ENCODE measurements at places on chromosomes 6 and 20.

DNA sequence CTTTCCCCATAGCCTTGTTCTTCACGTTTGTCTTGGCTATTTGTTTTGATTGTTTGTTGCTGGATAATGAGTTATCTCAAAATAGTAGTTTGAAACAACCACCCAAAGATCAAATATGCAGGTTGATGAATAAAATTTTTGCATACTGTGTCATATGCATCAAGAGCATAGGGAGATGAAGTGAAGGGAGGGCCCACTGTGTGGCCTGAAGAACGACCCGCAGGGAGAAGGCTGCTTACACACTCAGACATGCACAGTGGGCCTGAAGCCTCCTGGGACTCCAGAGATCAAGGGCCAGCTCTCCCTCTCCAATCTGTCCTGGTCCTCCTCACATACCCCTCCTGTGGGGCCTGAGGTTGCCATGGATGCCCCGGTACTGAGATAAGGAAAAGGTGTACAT, 16.2 kb upstream of the TREM2 start:
- no peak for DNase-seq

DNA sequence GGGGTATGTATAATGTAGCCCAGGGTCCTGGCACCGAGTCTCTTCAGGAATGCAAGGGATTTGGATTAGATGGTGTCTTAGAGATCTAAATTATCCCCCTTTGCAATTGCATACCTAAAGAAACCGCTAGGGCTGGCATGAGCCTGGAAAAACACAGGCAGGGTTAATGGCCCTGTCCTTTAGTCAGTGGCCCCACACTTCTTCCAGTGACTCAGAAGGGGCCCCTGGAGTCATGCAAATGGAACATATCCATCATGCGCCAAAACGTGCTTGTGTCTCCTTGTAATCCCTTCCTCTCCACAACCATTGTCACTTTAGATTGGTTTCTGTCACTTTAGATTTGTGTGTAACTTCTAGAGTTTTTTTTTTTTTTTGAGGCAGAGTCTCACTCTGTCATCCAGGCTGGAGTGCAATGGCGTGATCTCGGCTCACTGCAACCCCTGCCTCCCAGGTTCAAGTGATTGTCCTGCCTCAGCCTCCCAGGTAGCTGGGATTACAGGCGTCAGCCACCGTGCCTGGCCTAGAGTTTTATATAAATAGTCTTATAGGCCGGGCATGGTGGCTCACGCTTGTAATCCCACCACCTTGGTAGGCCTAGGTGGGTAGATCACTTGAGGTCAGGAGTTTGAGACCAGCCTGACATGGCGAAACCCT, 8.7 kb upstream of the MYBL2 start:
- DNase-seq, result no peak

DNA sequence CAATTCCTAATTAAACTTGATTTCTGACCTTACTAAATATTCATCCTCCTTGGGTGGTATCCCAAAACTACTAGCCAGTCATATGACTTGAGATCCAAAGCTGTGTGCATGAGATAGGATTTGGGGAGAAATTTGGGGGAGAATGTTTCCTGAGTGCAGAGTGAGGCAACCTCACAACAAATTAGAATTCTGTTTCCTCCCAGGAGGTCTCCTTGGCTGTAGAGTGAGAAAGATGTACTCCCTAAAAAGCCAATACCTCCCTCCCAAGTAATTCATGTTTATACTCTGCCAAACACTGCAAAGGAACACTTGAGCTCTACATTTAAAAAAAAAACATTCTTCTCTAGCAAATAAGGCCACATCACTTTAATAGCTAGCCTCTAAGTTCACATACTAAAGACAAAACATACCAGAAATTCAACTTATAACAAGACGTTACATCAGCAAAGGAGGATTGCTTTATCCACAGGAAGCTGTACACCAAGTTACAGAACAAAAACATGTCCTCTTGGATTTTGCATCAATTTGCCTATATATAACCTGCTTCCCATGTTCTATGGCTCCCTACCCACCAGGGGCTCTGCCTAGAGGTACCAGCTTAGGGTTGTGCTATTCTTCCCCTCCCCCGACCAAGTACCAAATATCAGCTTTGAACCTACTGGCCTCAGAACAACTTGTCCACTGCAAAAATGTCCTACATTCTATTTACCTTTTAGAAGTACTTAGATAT, 15.4 kb upstream of the TMEM30A start:
- DNase-seq, result no peak

DNA sequence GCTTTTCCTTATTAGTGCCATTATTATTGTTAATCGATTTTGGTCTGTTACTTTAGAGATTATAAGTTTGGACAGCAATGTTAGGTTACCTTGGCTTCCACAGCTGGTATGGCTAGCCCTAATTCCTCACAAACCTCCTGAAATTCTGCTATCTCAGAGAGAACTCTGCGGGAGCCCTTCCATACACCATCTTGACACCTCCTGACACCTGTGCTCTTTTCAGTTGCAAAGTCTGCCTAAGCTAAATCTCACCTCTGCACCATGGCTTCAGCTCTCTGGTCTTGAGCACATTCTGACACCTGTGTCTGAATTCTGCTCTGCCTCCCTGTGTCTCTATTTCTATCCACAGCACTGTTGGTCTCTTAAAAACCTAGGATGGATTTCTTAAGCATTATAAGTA, 106.5 kb downstream of the DCDC2 start:
- DNase-seq, result no peak

- DNase-seq, result no peak
Measured at GRCh38 chr6:140181876-140182275, 807.4 kb upstream of the CITED2 start.

GRCh38 chr6:127900935-127901334, at the start of gene THEMIS:
THEMIS (minus strand) TSS chr6:127901058; CDS start chr6:127900932, 126 bp downstream.
- DNase-seq, result no peak

GRCh38 chr20:18645851-18646250, 58.0 kb downstream of the DTD1 start:
- DNase-seq, result no peak

DNA sequence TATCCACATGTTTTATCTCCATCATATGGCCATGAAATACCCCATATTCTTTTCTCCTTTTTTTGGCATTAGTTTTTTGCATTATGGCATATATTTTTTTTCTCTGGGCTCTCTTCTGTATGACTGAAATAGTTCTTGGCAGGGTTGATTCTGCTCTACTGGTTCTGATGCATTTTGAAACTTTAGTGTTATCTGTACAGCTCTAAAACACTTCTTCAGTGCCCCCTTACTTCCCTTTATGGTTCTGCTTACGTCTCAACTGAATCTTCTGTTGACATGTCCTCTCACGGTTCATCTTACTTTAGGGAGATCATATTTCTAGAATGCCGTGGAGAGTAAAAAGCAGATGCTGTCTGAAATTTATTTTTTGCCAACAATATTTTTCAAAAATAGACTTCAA, 23.2 kb upstream of the TXNDC5 start:
- DNase-seq, result no peak

DNA sequence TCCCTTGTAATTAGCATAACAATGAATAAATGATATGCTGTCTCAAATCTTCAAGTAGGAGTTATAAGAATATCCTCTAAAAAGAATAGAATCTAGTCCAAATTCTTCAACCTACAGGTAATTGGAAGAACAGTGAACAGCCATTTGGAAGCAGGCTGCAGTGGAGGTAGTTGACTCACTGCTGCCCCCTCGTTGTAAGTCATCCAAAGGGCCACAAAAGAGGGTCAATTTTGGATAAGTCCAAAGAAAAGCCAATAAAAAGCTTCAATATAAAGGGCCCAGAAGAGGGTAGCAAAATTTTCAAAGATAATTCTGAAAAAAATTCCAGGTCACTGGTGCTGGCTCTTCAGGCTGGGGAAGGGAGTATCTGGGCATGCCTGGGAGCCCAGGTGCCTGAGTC, 60.8 kb upstream of the SSTR4 start:
- DNase-seq, result peak; percentile 39

DNA sequence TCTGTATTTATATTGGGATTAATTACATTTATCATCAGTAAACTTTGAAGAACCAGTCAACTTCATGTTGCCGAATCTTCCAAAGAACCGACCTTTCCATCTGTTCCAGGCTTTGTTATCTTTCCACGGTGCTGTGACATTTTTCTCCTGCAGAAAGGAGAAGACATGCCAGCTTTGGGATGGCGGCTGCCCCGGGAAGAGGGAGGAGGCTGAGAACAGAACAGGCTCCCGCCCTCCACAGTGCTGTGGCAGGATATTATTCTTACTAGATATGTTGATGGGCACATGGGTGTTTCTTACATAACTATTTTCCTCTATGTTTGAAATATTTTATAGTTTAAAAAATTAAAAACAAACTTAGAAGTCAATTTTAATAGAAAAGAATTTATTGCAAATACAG, 44.9 kb downstream of the GINS1 start:
- no peak for DNase-seq

- DNase-seq, result no peak
Measured at GRCh38 chr6:72102561-72102960, 216.2 kb downstream of the RIMS1 start.

DNA sequence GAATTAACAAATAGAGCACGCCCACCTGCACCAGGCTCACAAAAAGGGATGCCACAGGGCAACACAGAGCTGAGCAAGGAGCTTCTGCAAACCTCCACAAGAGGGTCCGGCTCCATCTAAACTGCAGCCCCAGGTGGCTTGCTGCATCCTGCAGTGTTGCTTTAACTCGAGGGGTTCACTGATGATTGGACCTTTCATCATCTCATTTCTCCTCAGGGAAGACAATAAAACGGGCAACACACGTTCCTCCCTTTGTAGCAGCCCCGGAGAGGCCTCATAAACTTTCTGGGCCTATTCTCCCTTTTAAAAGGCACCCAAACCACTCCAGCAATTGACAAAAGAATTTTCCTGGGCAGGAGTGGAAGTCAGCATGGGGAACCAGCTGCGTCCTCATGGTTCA, 161.5 kb upstream of the CDH4 start:
- DNase-seq, result no peak

DNA sequence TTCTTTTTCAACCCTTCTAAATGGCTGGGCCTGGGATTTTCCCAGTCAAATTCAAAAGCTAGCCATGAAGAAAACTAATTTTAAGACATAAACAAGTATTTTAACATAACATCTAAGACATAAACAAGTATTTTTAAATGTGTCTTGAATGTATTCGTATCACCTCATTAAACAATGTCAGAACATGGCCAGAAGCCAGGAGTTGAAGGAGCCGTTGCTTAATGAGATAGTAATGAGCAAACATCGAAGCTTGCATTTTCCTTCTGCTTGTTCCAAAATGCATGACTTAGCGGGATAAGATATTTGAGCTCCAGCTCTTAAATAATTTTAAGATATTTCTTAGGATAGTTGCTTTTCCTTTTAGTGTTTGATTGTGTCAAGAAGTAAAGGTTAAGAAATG, 4.2 kb upstream of the RNF182 start:
- DNase-seq, result no peak

GRCh38 chr6:151617539-151617938, 123.7 kb downstream of the CCDC170 start:
- no peak for DNase-seq

- DNase-seq, result no peak
Measured at GRCh38 chr6:125251516-125252220, 50.1 kb downstream of the HDDC2 start.

DNA sequence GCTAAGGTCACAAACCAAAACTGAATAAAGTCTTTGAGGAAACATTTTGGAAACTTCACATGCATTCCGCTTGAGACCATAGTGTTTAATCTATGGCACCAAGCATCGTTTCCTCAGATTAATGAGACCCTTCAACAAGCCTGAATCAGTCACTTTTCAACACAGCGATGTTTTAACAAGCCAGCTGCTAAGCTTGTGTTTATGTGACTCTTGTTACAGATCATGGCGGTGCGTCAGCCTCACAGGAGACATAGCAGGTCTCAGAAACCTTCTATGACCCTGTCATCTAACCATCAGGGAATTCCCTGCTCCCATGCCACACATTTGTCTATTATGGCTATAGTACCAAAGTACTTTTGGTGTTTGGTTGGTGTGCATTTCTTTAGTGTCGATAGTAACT, 57.2 kb downstream of the MTFR2 start:
- no peak for DNase-seq

DNA sequence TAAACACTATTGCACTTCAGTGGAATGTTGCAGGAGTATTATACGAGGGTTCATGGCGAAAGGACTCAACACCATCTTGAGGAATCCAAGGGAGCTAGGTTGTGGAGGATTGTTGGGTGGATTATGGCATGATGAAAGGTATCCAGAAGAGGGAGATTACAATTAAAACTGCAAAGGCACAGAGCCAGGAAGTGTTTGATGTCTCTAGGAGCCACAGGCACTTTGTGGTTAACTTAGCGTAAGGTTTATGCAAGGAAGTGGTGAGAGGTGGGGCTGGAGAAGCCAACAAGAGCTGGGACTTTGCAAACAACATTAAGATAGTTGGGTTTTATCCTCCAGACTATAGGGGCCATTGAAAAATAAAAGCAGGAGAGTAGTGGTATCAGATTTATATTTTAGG, 86.6 kb upstream of the TPD52L1 start:
- DNase-seq, result no peak

GRCh38 chr20:7984192-7984591, 35.4 kb downstream of the TMX4 start:
- no peak for DNase-seq

DNA sequence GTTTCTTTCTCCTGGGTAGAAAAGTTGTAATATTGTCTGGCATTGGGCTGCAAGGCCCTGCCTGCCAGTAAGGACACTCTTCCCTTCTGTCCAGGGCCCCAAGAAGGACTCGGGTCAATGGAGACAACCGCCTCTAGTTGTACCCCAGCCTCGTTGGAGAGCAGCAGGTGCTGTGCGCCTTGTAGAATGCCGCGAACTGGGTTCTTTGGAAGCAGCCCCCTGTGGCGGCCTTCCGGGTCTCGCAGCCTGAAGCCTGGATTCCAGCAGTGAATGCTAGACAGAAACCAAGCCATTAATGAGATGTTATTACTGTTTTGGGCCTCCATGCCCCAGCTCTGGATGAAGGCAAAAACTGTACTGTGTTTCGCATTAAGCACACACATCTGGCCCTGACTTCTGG, 37.0 kb downstream of the PLCG1 start:
- DNase-seq, result no peak

DNA sequence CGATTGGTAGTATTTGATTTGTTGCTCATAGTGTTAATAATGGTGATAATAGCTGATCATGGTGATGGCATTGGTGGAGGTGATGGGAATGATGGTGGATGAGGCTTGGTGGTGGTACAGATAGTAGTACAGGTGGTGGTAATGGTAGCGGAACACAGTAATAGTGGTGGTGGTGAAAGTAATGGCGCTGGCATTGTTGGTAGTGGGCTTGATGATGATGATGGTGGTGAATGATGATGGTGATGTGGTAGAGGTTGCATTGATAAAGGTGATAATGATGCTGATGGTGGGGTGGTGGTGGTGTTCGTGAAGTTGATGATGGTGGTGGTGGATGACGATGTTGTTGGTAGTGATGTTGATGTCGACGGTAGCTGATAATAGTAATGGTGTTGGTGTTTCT, 24.6 kb upstream of the CLIC5 start:
- DNase-seq, result no peak

- no peak for DNase-seq
Measured at GRCh38 chr6:85997206-85997605, 354.5 kb upstream of the SYNCRIP start.

Measured in endothelial cell (in vitro differentiated cells).